ENCODE measurements at places on chromosomes 13 and 19.

DNA sequence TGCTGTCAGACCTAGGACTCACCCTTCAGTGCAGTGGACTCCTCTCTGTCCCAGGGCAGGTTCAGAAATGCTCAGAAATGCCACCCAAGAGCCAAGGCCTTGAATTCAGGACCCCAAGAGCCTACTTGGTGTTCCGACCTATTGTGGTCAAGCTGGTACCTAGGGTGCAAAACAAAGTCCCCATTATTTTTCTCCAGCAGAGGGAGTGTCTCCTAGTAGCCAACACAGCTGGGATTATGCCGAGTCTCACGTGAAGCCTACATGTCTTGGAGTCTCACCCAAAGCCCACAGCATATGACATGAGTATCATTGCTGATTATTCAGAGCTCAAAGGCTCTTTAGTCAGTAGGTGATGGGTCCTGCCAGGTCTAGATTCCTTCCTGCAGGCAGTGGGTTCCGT lies 671.1 kb upstream of the SPRY2 start:
- DNase-seq, result no peak

DNA sequence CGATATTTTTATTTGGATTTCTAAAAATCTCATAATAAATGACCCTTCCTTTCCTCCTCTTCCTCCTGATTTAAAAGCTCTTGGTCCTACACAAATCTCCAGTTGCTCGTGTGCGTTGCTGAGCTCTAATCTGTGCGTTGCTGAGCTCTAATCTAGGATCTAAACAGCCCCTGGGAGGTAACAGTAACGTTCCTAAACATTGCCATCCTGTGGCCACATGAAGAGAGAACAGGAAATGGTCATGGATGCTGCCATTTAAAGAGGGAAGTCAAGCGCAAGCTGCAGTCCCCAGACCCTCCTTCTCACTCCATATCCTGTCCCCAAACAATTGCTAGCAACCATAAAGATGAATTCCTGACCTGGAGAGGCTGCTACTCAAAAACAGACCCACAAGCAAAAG lies 170.8 kb downstream of the NUFIP1 start:
- DNase-seq, result peak; percentile 53

GRCh38 chr19:15300533-15301197 lies 31.7 kb downstream of the BRD4 start:
- peak; percentile 90 for DNase-seq

DNA sequence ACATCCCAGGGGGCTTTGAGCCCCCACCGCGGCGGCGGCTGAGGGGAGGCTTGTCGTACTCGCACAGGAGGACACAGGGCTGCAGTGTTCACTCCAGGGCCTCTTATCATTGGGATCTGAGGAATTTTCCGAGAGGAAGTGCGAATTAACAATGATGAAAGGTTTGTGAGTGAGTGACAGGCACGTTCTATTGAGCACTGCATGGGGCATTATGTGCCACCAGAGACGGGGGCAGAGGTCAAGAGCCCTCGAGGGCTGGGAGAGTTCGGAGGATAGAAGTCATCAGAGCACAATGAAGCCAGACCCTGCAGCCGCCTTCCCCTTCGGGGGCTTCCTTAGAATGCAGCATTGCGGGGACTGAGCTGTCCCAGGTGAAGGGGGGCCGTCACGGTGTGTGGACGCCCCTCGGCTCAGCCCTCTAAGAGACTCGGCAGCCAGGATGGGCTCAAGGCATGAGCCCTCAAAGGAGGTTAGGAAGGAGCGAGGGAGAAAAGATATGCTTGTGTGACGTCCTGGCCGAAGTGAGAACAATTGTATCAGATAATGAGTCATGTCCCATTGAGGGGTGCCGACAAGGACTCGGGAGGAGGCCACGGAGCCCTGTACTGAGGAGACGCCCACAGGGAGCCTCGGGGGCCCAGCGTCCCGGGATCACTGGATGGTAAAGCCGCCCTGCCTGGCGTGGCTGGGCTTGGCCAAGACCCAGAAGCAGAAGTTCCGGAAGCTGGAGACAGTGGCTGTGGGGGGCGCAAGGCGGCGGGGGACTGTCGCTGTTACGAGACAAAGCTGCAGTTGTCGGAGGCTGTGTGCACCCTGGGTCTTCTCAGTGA lies 53.9 kb downstream of the MCF2L start:
- DNase-seq, result no peak
